ENCODE measurements at places on chromosomes 2 and 18. TPM values are rescaled to one million over a fixed set of nuclear protein-coding genes. Genes with fewer than 3 reads are reported as not detected.

SCG2 gene
- 0.97 TPM for total RNA-seq

BBS5 gene
- total RNA-seq = 5.6 TPM

COL6A3 gene
- total RNA-seq = 1,329 TPM

ERFE gene
- total RNA-seq = 0.86 TPM

AGPS gene
- 46.2 TPM for total RNA-seq

TLX2 gene
- not detected for total RNA-seq

HOXD10 gene
- total RNA-seq = 58.7 TPM

CYP27A1 gene
- 16.1 TPM for total RNA-seq

SLC9A4 gene
- under 0.01 TPM for total RNA-seq

GPR45 gene
- not detected for total RNA-seq

DYNAP gene
- not detected for total RNA-seq

HNMT gene
- total RNA-seq = 64.4 TPM

TEKT4 gene
- total RNA-seq = not detected

DNAJC5G gene
- total RNA-seq = not detected

NEMP2 gene
- 3.9 TPM for total RNA-seq

LCT gene
- under 0.01 TPM for total RNA-seq

ARHGEF33 gene
- total RNA-seq = 0.43 TPM

TIMM21 gene
- 20.7 TPM for total RNA-seq

AQP12A gene
- total RNA-seq = not detected

GPAT2 gene
- 1.9 TPM for total RNA-seq

RAX gene
- not detected for total RNA-seq

MYL1 gene
- not detected for total RNA-seq

NDUFAF7 gene
- total RNA-seq = 9.7 TPM

DCC gene
- not detected for total RNA-seq

TUBA3D gene
- total RNA-seq = not detected

MEP1B gene
- 0.64 TPM for total RNA-seq

IRS1 gene
- total RNA-seq = 33.2 TPM

SMYD5 gene
- total RNA-seq = 20.7 TPM

HOXD12 gene
- not detected for total RNA-seq

COLEC11 gene
- 0.43 TPM for total RNA-seq

FLACC1 gene
- 0.64 TPM for total RNA-seq

UPP2 gene
- not detected for total RNA-seq

SIGLEC15 gene
- 0.43 TPM for total RNA-seq

CDCA7 gene
- 5.5 TPM for total RNA-seq
